Activated naive CD4-positive, alpha-beta T cell treated with anti-CD3 and anti-CD28 coated beads, Interleukin-2, amount 50 U/mL, for 72 hours (primary cell): ENCODE measurements at places on chromosomes 4 and X.

DNA sequence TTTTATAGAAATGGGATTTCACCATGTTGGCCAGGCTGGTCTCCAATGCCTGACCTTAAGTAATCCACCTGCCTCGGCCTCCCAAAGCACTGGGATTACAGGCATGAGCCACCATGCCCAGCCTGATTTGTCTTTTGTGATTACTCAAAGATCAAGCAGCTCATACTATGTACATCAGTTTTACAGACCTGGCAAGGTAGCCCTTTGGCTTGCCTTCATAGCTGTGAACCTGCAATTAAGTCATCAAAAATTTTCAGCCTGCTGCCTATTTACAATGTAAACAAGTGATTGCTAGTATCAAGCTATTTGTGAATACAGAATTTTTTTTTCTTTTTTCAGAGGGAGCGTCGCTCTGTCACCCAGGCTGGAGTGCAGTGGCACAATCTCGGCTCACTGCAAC is 46.2 kb downstream of the GSX2 start:
- no peak for DNase-seq

DNA sequence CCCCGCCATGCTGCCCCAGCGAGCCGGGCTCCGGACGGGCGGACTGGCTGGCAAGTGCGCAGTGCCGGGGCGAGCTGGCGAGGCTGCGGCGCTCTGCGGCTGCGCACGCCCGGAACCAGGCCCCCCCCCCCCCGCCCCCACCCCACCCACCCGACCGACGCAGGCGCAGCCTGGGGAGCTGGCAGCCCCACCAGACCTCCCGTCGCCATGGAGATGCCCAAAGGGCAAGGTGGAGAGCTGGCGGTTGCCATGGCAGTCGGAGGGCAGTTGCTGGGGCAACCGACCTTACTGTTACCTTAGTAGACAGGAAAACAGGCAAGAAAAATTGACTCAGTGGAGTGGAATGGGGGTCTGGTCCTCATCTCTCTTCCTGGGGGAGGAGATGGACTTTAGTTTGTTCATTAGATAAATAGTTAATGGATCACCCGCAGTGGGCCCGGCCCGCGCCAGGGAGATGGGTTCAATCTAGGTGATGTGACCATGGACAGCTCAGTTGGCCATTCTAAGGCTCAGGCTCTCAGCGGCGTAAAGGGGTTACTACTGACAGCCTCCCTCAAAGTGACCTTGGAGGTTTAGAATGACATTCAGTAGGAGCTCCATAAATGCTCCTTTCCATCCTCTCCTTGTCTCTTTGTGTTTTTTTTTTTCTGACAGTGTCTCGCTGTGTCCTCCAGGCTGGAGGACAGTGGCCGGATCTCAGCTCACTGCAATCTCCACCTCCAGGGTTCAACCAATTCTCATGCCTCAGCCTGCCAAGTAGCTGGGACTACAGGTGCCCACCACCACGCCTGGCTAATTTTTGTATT is at the start of gene PCSK1N:
Gene PCSK1N, minus strand, starts transcription at position 87 of the 806 bp plus-strand sequence. Its CDS starts 78 bp downstream, at position 9.
- DNase-seq: no peak

DNA sequence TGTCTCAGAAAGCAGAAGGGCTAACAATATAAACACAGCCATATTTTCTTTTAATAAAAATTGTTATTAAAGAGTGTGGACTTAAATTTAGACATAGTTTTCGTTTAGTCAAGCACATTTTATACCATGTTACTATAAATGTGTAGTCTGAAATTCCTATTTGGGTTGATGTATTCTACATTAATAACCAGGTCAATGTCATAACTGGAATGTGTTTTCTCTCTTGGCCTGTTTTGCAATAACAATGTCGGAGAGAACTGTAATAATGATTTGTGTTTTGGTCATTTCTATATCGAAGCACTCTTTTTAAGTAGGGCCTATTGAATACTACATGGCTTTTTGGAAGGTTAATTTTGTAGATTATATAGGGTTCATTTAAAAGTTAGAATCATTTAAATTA is 5.5 kb downstream of the USO1 start:
- no peak for DNase-seq

- no peak for DNase-seq
Observed at GRCh38 chr4:73679836-73680235, 59.6 kb upstream of the RASSF6 start.

DNA sequence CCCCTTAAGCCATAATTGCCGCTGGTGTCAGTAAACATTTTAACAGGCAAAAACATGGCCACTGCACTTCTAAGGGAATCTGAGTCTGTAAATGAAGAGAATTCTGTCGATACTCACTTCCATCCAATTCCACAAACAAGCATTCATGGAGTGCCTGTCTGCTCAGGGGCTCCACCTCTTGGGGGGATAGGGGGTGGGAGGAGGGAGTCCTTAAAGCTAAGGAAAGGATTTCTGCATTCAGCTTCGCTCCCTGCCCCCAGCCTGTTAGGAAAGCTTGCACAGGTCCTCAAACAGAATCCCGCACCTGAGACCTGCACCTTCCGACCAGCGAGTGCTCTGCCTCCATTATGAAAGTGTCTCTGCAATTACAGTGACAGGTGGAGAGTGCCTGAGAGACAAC is 130.2 kb upstream of the KIT start:
- DNase-seq: no peak

GRCh38 chrX:38273453-38273852 is 52.8 kb upstream of the SRPX start:
- no peak for DNase-seq

DNA sequence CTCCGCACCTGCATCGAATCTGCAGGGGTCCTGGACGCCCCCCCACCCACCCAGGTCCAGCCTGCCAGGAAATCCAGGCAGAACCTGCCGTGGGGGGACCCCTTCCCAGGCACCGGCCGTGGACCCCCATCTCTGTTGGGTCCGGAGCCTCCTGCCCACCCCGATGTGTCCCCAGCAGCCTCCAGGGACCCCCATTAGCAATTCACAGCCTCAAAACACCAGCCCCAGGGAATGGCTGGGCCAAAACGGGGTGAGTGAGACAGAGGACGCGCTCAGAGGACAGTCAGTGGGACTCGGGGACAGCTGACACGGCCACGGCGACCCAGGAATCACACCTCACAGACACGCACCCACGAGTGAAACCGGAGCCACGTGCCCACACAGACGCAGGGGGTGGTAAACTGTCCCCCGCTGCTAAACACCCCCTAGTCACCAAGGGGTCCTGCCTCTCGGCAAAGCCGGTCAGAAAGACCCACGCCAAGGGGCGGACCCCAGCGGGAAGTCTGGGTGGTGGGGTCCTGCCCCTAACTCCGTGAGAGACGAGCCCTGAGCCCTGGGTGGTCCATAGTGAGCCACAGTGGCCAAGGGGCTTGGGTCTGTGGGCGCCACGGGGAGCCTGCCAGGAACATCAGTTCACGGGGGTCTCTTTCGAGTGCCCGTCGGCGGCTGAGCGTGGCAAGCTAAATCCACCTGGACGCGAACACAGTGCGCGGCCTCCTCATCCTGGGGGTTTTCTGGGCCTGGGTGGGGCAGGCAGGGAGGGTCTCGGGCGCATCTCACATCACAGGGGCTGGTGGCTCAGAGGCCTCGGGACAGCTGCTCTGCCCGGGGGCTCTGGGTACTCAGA is 126.5 kb upstream of the NKX1-1 start:
- no peak for DNase-seq

GRCh38 chrX:100931218-100931924 is 2.7 kb upstream of the XKRX start:
- DNase-seq: no peak

DNA sequence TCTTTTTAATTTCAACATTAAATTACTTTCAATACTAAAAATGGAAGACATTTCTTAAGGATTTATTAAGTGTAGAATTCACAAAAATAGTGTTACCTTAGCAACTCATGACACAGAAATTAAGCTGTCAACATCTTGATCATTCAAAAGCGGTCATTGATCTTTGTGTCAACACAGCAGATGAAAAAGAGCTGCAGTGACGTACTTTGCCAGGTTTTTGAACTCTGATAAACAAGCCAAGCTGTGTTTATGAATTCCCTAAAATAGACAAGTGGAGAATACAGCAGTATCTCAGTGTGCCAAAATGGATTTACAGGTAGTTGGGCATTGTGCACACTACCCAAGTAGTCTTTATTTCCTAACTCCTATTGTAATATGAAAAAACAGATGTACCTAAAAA is 1141.8 kb upstream of the PCDH7 start:
- DNase-seq: no peak

GRCh38 chr4:33625748-33626147 is 2618.6 kb downstream of the ARAP2 start:
- no peak for DNase-seq

- no peak for DNase-seq
Observed at GRCh38 chrX:28876901-28877300, 289.7 kb downstream of the IL1RAPL1 start.

DNA sequence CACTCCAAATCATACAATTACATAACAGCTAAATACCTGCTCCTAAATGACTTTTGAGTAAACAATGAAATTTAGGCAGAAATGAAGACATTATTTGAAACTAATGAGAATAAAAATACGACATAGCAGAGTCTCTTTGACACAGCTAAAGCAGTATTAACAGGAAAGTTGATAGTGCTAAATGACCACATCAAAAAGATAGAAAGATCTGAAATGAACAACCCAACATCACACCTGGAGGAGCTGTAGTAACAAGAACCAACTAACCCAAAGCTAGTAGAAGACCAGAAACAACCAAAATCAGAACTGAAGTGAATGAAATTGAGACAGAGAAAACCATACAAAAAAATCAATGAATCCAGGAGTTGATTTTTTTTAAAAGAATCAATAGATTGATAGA is 257.8 kb downstream of the ARAP2 start:
- no peak for DNase-seq

GRCh38 chrX:150062292-150063137 is 124.2 kb upstream of the EOLA2 start:
- DNase-seq: no peak

GRCh38 chr4:60930866-60931265 is 269.3 kb upstream of the ADGRL3 start:
- no peak for DNase-seq

DNA sequence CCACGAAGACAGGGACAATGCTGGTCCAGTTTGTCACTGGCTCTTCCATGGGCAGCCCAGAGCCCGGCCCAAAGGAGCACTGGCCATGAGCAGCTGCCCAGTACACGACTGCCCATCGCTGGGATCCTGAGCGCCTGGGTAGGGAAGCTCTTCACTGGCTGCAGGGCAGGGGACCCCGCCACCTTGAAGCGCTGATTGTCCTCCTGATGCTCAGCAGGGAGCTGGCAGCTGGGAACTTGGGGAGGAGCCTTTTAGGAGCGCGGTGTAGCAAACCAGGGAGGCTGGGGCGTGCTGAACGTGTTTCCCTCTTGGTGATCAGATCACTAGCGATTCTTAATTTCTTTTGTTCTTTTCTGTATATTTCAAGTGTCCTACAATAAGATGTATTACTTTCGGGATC is 1.8 kb downstream of the L1CAM start:
- no peak for DNase-seq

DNA sequence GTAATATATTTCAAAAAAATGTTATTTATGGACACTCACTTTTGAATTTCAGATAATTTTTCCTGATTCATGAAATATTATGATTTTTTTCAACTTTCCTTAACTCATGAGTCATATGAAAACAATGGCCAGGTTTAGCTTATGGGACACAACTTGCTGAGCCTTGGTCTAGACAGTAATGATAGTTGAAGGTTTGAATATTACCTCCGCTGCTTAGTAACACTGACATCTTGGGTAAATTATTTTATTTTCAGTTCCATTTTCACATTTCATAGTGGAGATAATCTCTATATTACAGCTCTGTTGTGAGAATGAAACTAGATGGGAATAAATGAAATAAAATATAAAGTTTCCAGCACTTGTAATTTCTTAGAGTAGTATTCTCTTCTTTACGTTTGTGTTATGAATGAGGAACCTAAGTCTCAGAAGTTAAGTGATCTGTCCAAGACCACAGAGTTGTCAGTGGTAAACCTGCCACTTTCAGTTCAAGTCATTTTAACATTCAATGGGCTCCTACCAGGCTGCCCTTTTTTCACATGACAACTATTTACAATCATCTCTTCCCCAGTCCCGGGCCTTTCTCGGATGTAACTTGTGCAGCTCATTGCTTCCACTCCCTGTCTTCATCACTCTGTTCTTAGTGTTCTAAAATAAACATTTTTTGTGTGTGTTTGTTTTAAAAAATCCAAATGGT is 46.8 kb upstream of the GC start:
- DNase-seq: no peak

- DNase-seq: no peak
Observed at GRCh38 chrX:19897091-19897490, 9.7 kb upstream of the SH3KBP1 start.

GRCh38 chr4:24551492-24552289 is 32.7 kb downstream of the DHX15 start:
- no peak for DNase-seq

- no peak for DNase-seq
Observed at GRCh38 chr4:53522334-53522733, 69.0 kb downstream of the LNX1 start.

GRCh38 chr4:93645120-93645519 is 183.4 kb upstream of the ATOH1 start:
- no peak for DNase-seq

GRCh38 chr4:89111833-89112563 is 665 bp downstream of the TIGD2 start:
- no peak for DNase-seq

GRCh38 chrX:18596096-18596495 is 75.8 kb downstream of the RS1 start:
- no peak for DNase-seq

DNA sequence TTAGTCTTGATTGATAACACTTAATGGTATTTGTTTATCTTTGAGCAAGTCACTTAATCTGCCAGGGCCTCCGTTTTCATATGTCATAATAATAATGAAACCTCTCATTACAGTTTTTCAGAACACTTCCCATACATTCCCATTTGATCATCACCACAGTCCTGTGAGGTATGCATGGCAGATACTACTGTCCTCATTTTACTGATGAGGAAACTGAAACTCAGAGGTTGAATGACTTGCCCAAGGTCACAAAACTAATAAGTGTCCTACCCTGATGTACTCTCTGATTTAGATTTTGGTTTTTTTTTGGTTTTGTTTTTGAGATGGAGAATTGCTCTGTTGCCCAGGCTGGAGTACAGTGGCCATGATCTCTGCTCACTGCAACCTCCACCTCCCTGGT is 25.7 kb downstream of the ZFX start:
- no peak for DNase-seq

DNA sequence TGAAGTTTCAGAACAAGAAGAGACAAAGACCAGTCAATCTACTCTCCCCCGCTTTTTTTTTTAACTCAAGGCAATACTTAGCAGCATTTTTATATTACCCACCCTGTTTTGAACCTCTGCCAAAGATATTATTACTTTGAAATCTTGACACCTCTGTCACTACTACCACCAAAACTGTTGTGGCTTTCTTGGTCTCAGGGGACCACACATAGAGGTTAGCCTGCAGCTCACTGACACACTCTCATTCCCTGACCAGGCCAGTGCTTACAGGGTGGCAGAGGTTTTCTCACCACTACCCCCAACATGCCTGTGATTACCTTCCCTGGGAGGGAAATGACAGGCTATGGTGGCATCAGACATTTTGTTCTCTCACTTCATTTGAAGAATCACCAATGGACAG is 137.4 kb upstream of the STIM2 start:
- DNase-seq: no peak
